ENCODE measurements at places on chromosomes 1 and 21.
A peak's percentile ranks its signal among the peaks of the same experiment; 100 is the strongest.

- peak; percentile 92 for DNase-seq
Measured at GRCh38 chr1:183470147-183470960, 1.9 kb upstream of the SMG7 start.

- DNase-seq = no peak
Measured at GRCh38 chr1:87437663-87438295, 109.1 kb downstream of the LMO4 start.

GRCh38 chr1:115840605-115841460 lies at the start of gene NHLH2:
Gene NHLH2 (minus strand): TSS chr1:115841126. CDS start chr1:115838372, 2,754 bp downstream.
- no peak for DNase-seq

DNA sequence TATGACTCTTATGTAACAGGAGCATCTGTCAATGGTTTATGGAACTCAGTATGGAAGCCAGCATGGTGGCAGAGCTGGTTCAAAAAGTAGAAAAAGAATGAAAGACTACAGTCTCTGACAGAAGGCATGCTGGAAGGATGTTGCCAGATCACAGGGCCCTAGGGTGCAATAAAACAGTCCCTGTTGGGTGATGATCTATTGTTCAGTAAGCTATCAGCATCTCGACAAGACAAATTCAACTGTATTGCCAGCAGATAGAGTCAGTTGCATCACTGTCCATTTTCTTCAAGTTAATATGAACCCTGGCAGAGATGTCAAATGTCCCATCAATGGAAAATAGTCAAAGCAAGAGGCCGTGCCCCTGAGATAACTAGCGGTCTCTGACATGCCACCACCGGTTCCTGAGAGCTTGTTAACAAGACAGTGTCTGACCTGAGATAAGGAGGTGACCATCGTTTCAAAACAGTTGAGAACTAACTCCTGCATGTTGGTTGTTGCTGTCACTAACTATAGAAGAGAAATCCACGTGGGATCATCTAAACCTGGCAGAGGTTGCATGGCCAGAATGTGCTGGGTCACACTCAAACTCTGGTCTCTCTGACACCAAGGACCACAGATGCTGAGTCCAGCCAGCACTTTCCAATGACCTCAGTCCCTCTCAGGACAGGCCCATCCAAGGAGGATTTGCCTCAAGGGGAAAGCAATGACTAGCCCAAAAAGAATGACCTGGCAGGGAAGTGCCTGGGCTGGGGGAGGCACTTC lies 125.9 kb downstream of the RIPK4 start:
- no peak for DNase-seq

GRCh38 chr1:197695961-197696360 lies 79.3 kb downstream of the DENND1B start:
- no peak for DNase-seq

- no peak for DNase-seq
Measured at GRCh38 chr1:119653839-119654170, 5.7 kb upstream of the ZNF697 start.

- DNase-seq = no peak
Measured at GRCh38 chr1:221331273-221332183, 410.4 kb downstream of the DUSP10 start.

GRCh38 chr1:204213668-204214662 lies at the start of gene GOLT1A:
Gene GOLT1A (minus strand): TSS chr1:204213988. CDS start chr1:204213906, 82 bp downstream.
- DNase-seq = peak; percentile 62

GRCh38 chr1:63264161-63264560 lies 58.2 kb upstream of the FOXD3 start:
- no peak for DNase-seq

- DNase-seq = no peak
Measured at GRCh38 chr1:222653178-222653827, 35.4 kb downstream of the MIA3 start.

- no peak for DNase-seq
Measured at GRCh38 chr1:47190509-47190855, 646 bp upstream of the PDZK1IP1 start.

DNA sequence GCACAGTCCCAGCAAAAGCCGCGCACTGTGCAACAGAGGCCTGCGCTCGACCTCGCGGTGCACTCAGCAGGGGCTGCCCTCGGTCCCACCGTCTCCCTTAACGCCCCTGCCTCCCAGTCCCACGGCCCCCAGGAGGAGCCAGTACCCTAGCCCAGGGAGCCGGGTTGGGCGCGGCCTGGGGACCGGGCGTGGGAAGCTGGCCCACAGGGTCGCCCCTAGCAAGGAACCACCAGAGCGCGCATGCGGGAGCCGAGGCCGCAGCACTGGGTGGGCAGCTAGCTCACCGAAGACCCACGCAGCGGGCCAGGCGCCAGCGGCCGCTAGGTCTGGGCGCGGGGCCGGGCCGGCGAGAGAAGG lies 21.6 kb upstream of the ZNF678 start:
- DNase-seq = no peak

DNA sequence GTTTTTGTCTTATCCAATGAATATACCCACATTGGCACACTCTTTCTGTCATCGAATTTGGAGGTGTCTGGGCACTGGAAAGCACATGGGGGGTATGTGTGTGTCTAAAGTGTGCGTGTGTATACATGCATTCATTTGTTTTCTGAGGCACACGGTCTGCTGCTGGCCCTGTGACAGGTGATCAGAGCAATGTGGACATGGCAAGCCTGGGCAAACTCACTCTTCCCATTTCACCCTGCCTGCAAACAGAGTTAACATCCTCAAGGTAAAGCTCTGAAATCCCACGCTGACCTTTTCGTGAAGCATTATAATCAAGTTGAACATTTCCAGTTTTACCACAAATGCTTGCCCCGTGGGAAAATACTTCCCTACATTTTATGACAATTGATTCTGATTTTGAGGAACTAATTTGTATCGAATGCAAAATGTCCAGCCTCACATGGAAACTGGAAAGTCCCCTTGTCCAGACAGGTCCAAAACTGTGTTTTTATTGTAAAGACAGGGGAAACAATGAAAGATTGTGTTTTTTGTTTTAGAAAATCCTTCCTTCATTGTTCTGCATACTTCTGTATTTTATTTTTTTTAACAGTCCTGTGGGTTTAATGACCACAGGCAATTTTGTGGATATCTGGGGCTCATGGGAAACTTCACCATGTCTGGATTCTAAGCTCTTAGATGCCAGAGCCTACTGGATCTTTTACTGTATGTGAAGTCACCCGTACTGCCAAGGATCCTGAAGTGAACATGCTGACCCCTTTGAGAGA lies 160.9 kb downstream of the PBX1 start:
- no peak for DNase-seq

GRCh38 chr1:61851849-61852669 lies 109.8 kb downstream of the PATJ start:
- no peak for DNase-seq

- DNase-seq = no peak
Measured at GRCh38 chr1:77202751-77203150, 16.5 kb downstream of the PIGK start.

- DNase-seq = peak; percentile 44
Measured at GRCh38 chr1:231091831-231092301, 51.8 kb upstream of the FAM89A start.

GRCh38 chr1:186977266-186977957 lies 148.7 kb downstream of the PLA2G4A start:
- DNase-seq = no peak

- DNase-seq = no peak
Measured at GRCh38 chr21:37873655-37874054, 42.6 kb downstream of the KCNJ6 start.

DNA sequence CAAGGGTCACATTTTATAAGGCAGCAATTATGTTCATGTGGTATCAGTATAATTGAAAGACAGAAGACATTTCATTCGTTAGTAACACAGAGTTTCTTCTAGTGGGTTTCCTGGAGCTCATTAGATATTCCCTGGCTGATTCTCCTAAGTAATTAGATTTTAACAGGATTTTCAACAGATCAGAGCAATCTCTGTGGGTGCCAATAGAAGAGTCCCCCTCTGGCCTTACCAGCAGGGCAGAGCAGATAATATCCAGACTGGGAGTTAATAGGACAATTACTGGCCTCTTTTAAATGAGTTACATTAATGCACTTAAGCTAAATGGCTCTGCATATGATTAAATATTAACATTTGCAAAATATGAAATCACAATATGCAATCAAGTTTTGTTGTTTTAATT lies 74.2 kb upstream of the FOXD3 start:
- DNase-seq = no peak

- no peak for DNase-seq
Measured at GRCh38 chr1:76881762-76882161, 14.5 kb downstream of the ST6GALNAC5 start.

GRCh38 chr1:26961826-26962225 lies 1.6 kb upstream of the KDF1 start:
- no peak for DNase-seq

- no peak for DNase-seq
Measured at GRCh38 chr21:39553331-39553730, 59.4 kb upstream of the B3GALT5 start.

GRCh38 chr21:14979264-14979663 lies 85.5 kb downstream of the NRIP1 start:
- no peak for DNase-seq

DNA sequence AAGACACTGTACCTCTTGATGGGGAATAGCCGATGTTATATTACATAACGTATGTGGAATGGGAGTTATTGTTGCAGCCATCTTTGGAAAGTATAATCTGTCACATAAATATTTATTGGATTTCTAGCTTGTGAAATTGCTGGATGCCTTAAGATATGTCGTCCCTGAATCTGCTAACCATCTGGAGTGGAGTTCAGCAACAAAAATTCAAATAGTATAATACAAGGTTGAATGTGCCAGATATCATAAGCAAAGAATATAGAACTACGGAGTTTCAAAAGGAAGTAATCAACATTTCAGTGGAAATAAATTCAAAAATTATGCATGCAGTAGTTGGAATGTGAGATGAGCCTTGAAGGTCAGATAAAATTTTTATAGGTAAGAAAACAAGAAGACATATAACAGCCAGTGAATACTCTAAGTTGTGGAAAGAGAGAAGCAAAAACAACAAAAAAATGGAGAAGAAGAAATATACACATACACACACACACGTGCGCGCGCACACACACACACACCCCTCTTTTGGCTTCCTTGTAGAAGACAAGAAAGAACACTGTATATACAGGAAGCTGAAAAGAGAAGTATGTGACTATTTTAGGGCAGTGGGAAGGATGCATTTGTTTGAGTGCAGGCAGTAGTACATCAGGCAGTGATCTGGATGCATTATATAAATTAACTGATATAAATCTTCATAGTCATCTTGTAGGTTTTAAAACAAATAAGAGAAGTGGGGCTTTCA lies 516.7 kb downstream of the KCNT2 start:
- no peak for DNase-seq

DNA sequence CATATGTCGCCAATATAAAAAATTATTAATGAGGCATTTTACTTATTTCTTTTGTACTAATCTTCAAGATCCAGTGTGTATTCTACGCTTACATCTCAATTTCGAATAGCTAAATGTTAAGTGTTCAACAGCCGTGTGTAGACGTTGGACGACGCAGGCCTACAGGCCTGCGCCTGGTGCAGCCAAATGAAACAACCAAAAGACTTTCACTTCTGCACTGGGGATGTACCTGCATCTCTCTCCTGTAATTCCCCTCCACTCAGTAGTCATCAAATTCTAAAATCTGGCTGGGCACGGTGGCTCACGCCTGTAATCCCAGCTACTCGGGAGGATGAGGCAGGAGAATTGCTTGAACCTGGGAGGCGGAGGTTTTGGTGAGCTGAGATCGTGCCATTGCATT lies 76.8 kb upstream of the HNRNPU start:
- DNase-seq = no peak

DNA sequence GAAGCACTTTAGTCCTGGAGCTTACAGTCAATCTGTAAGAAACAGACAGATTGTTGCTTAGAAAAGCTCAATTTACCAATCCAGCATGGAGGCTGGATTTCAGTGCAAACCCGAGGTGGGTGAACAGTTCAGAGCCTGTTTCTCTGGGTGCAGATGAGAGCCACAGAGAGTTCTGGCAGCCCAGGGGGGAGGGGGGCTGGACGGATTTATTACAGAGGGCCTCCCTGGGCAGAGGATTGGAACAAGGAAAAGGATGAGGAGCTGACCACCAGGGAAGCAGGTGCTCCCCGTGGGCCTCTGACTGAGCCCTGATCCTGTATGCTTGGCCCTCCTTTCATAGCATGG lies 38.0 kb upstream of the EPS8L3 start:
- DNase-seq = no peak

GRCh38 chr1:186112280-186112679 lies 262.8 kb downstream of the TPR start:
- DNase-seq = no peak

- no peak for DNase-seq
Measured at GRCh38 chr1:57719274-57719673, 295.4 kb upstream of the DAB1 start.

GRCh38 chr1:173406783-173407230 lies 70.3 kb upstream of the PRDX6 start:
- no peak for DNase-seq

DNA sequence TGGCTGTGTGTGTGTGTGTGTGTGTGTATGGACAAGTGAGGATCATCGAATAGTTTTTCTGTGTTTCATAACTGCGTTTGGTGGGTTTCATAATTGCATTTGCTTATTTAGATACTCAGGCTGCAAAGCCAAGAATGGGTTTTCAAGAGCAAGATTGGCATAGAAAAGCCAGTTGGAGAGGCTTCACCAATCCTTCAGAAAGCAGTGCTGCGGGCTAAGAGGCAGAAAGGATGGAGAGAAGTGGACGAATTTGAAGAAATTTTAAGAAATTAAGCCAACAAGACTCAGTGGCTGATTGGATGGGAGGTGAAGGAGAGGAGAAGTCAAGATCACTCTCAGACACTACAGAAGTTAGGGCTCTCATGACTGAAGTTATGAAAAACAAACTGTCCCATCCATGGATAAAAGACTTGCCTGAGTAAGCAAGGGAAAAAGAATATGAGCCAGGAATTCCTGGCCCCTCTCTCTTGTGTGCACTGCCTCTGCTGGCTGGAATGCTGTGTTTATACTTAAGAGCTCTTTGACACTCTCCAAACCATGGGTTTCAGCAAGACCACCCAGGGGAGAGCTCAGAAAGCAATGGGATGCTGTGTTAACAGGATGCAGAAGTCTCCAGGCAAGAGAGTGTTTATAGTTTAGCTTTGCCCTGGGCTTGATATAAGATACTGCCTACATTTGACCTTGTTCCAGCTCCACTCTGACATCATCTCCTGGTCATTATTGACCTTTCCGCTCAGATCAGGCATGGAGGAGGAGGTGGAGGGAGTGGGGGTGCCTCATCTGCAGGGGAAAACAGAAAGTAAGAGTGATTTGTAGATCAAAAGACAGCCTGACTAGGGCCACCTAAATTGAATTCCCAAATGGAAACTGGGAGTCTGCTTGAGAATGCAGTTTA lies 232.0 kb upstream of the PLXNA2 start:
- no peak for DNase-seq

DNA sequence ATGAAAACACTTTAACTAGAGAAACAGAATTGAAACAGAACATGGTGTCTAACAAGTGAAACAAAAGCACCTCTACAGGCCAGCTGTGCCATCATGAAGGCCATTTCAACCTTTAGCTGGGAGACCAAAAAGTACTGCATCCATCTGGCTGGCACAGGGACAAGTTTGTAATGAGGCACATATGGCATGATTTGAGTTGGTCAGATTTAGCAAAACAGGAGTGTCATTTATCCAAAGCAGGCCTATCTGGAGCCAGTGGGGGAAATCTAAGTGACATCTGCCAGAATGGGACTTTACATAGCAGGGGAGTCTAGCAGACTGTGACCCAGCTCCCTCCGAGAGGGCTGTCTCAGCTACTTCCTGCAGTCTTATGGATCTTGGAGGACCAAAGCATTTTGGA lies 51.9 kb downstream of the DNTTIP2 start:
- no peak for DNase-seq
